ENCODE measurements at places on chromosomes 11 and 22.

DNA sequence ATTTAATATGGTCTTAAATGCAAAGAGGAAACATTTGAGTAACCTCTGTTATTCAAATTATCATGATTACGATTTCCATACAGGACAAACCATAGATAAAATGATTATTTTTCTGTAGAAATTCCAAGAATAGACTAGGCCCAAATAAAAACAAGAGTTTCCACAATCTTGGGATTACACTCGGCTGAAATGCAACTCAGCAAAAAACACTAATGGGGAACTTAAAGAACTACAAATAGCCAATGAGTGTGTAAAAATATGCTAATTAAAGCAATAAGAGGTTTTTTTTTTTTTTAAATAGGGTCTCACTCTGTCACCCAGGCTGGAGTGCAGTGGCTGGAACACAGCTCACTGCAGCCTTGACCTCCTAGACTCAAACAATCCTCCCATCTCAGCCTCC lies 10.5 kb upstream of the PRRG4 start:
- no peak for DNase-seq

- DNase-seq: peak; percentile 90
Measured at GRCh38 chr11:116913000-116913399, 75.6 kb upstream of the APOA1 start.

- DNase-seq: no peak
Measured at GRCh38 chr11:35237351-35237750, 98.4 kb downstream of the CD44 start.

DNA sequence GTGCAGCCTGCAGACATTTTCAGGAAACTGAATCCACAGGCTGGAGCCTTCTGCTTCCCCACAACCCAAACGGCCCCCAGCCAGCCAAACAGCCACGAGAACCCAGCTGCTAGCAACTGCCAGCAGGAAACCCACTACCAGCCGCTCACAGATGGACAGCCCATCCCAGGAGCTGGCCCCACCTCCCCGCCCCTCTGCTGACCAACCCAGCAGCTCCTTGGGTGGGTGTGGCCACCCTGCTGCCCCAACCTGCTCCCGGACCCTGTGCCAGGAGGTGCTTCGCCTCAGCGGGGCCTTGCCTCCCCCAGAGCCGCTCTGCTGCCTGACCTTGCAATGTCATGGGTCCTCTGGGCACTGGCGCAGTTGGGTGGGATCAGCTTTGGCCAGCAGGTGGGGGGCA lies 8.2 kb upstream of the CCDC188 start:
- DNase-seq: no peak

DNA sequence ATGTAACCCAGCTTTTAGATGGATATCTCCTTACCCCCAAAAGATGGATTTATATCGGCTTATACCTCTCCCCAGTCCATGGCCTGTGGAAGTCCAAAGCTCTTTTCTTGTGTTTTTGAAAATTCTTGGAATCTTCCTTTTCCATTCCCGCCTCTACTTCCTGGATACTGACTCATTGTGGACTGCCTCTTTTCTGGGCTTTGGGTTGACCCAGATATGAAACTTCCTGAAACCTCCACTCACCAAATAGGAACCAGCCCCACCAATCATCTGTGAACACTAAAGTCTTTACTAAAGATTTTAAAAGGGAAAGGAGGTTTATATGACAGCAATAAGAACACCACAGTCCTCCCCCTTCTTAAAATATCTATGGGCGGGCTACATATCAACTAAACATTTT lies 163.4 kb upstream of the SYN3 start:
- DNase-seq: peak; percentile 70
